GM23338 (cell line): ENCODE measurements at places on chromosomes 16 and 17.
A peak's percentile ranks its signal among the peaks of the same experiment; 100 is the strongest.

GRCh38 chr17:40443196-40443987, at the start of gene IGFBP4:
TSS of gene IGFBP4 (plus strand) at chr17:40443450. CDS start at chr17:40443736, 286 bp downstream.
- peak; percentile 91 for DNase-seq

GRCh38 chr16:29819506-29819905, 756 bp upstream of the MVP start:
- no peak for DNase-seq

- DNase-seq, result peak; percentile 71
Measured at GRCh38 chr16:180101-180675, at the start of gene HBQ1. TSS of gene HBQ1 (plus strand) at chr16:180459. CDS start at chr16:180487, 28 bp downstream.

DNA sequence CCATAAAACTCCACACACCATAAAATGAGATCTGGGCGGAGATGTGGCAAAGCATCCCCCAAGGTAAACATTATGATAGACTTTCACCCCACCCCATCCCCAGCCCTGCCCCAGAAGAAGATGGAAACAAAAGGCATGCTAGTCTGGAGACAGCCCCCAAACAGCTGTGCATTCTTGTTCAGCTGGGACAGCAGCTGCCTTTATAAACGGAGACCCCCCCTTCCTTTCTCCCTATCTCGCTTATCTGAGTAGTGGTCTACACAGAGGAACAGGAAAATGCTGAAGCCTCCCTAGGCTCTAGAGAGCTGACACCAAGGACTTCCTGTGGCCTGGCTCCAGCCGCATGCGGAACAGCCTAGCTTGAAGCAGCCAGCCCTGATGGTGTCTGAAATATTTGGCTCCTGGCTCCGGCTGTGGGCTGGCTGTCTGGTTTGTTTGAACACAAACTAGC, 190.3 kb upstream of the ANKFN1 start:
- DNase-seq, result no peak

DNA sequence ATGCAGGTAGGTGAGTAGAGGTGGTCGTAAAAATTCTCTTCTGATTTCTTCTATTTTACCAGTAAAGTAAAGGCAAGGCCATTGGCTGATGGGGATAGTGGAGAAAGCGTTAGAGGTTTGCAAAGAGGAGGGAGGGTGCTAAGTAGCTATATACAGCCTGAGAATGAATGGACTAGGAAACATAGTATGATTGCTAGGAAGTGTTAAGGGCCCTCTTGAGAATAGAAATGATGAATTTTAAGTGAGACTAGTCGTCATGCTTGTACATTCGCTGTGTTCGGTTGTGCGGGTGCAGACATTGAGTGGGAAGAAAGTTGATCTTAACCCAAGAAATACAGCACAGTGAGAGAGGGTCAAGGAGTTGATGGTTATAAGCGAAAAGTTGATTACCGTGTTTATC, 7.2 kb upstream of the HS3ST2 start:
- DNase-seq, result no peak

- no peak for DNase-seq
Measured at GRCh38 chr16:57609541-57610401, 18.7 kb upstream of the ADGRG1 start.

GRCh38 chr17:27218719-27219488, 75.0 kb upstream of the WSB1 start:
- no peak for DNase-seq

GRCh38 chr17:52995147-52995546, 827.6 kb upstream of the KIF2B start:
- DNase-seq, result no peak

DNA sequence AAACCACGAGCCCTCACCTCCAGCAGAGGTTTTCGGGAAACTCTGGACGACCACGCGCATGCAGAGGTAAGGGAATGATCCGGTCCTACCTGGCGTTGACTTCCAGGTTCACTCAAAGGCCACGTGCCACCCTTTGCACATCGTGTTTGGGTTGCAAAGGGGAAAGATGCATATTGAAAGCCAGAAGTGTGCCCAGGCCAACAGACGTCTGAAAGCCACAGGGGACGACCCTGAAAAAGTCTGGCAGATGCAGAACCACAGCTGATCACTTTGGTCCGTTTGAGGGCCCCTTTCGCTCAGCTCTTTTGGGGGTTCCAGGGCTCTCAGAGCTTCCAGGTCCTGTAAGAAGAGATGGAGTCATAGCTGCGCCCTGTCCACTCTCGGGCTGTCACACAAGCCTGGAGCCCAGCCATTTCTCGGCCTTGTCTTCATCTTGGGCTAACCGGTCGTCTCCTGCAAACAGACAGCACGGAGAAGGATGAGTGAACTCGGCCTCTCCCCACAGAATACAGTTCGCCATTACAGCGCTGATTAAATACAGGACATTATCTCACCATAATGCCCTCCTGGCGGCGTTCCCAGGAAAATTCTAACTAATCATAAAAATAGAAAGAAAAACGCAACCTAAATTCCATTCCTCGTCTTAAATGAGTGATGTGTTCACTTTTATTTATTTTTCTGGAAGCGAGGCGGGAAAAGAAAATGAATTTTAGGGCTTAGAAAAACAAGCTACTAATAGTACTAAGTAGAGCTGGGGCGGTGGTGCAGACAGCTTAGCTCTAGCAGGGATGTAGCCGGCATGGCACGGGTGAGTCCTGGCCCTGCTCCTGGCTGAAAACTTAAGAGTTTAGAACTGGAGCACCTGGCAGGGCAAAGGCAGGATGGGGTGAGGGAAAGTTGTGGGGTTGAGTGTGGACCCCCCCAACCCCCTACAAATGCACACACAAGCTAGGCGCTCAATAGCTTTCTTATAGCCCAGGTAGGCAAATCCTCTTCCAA, 45.5 kb upstream of the ZFHX3 start:
- DNase-seq, result no peak

- no peak for DNase-seq
Measured at GRCh38 chr16:19589771-19590302, 34.3 kb downstream of the VPS35L start.

DNA sequence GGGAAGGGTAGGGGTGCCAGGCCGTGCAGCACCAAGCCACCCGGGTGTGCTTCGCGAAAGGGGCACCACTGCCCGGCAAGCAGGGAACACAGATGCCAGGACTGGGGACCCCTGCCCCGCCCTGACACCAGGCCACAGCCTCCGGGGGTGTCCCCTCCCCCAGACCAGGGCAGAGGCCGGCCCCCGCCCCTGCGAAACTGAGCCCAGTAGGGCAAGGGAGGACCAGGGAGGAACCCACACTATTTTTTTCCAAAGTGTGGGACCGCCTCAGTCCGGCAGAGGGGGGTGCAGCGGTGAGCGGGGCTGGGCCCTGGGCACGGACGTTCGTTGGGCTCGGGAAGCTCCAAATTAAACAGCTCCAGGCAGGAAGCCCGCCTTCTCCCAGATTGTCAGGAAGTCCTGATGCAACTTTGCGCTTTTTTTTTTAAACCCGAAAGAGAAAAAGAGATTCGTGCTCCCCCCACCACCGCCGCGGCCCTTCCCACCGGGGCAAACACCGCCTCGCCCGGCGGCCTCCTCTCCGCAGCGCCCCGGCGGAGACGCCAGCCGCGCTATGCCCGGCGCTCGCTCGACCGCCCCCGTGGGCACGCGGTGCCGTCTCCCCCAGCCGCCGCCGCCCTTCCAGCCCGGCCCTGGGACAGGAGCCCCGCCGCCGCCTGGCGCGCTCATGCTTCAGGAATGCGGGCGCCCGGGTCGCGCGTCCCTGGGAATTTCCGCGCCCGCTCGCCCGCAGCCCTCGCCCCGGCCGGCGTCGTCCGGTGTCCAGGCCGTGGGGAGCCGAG, 755 bp downstream of the PIEZO1 start:
- peak; percentile 83 for DNase-seq

DNA sequence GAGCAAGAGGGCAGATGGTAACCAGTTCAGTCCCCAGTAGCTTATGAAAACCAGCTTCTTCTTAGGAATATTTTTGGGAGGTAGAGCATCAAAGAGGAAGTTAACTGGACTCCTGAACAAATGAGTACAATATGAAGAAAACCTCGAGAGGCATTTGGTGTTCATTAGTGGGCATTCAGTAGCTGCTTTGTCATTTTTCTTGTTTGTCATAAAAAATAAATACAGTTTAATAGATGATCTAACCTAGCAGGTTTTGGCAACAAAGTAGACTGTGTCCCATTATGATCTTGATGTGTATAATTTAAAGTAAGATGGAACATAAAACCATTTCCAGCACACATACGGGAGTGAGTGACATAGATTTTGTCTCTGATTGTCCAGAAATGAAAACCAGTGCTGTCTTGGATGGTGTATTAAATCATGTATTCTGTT, 173.1 kb downstream of the HS3ST3A1 start:
- DNase-seq, result no peak

GRCh38 chr17:44230140-44230539, 10.7 kb upstream of the UBTF start:
- no peak for DNase-seq

DNA sequence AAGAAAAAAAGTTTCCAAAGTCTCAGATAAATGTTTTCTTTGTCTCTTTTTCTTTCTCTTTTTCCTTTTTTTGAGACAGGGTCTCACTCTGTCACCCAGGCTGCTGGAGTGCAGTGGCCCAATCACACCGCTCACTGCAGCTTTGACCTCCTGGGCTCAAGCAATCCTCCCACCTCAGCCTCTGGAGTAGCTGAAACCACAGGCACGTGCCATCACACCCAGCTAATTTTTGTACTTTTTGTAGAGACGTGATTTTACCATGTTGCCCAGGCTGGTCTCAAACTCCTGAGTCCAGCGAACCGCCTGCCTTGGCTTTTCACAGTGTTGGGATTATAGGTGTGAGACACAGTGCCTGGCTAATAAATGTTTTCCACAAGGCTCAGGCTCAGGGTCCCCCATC, 53.3 kb upstream of the KSR1 start:
- no peak for DNase-seq

DNA sequence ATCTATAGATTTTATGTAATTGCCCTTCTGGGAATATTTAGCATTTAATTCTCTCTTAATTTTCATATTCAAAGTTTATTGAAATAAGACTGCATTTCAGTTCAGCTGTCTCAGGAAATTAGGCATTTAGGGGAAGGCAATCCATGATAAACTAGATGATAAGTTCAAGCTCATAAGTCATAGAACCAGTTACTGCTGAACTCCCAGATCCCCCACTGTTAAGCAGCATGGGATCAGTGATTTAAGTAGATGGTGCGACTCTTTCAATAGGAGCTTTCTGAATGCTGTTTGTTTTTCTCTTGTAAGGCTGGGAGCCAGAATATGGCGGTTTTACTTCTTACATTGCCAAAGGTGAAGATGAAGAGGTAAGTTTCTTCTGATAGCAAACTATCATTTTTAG, 23.8 kb downstream of the OGFOD1 start:
- no peak for DNase-seq

GRCh38 chr17:80372922-80373570, 41.9 kb upstream of the ENDOV start:
- DNase-seq, result no peak

- DNase-seq, result no peak
Measured at GRCh38 chr16:14652726-14653125, 20.0 kb downstream of the BFAR start.

DNA sequence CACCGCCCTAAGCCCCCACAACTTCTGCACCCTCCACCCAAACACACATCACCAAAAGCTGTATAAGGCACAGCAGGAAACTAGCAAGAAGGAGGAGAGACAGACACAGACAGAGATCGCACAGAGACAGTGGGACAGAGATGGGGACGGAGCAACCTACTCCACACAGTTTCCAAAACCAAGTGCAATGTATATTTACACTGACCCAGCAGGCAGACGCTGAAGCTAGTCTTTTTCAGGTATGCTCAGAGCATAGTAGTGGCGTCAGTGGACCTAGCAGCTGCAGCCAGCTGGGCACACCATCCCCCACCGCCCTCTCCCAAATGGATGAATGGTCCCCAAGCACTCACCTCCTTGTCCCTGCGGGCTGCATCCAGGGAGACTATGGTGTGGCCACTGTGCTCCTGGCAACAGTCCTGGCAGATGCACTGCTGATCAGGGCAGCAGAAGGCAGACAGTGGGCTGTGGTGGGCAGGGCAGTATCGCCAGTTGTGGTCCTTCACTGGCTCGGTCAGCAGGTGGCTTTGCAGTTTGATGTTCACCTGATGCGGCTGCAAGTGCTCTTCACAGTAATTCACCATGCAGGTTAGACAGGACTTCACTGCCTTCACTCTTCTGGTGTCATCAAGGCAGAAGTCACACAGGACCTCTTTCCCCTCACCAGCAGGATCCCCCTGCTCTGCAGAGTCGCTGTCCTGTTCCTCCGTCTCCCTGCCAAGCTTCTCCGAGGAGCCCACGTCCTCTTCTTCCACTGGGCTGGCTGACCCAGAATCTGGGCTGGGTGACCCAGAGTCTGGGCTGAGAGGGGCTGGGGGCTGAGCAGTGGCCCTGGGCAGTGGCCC, 31.5 kb upstream of the FBXW10B start:
- no peak for DNase-seq

GRCh38 chr16:47873434-47873833, 282.4 kb downstream of the ABCC12 start:
- DNase-seq, result peak; percentile 42

DNA sequence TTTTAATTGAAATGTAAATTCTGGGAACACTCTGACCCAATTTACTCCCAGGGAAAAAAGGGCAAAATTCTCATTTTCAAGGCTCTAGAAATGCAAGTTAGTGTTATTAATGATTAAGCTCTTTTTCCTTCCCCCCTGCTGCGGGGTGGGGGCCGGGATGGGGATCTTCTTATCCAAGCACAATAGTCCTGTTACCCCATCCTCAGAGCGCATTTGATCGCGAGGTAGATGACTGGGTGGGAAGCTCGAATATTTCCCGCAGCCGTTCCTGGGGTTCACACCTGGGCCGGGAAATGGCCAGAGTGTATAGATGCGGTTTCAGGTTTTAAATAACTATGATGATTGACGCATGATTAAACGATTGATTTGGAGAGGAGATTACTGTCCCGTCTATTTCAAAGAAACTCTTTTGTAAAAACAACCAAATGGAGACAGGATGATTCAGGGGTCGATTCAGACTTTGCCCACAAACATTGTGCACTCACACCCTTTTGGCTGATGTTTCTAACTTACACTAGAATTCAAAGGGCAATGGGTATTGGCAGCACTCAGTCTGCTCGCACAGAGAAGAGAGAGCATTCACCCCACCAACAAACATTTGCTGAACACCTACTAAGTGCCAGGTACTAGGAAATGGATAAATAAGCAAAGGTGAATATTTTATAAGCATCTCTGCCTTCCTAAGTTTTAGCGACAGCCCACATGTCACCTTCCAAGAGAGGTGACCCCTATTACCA, 55.0 kb downstream of the SALL1 start:
- no peak for DNase-seq

DNA sequence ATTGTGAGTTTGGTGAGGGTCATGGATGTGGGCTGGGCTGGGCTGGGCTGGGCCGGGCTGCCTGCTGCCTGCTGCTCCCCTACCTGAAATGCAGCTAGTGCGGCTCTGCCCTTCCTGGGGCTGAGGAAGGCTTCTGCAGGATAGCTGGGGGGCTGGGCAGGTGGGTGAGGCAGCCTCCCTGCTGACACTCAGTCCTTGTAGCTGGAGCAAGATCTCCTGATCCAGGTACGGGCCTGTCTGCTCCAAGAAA, 4.7 kb downstream of the RPL13 start:
- DNase-seq, result peak; percentile 81

- peak; percentile 89 for DNase-seq
Measured at GRCh38 chr17:73343168-73343634, 31.4 kb upstream of the CDC42EP4 start.

DNA sequence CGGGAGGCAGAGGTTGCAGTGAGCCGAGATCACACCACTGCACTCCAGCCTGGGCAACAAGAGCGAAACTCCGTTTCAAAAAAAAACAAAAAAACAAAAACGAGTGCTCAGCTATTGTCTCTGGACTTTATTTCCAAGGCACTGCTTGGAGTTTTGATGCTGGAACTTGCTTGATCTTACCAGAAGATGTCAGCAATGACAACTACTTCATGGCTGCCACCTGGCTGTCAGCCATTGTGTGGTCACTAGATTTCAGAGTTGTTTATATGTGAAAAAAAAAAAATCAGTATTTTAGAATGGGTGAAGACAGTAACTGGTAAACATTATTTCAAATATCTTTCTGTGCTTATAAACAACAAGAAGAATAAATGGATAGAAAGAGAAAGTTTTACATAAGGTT, 26.3 kb upstream of the OR4D1 start:
- DNase-seq, result peak; percentile 69
